ENCODE measurements at places on chromosomes 11 and 22.

DNA sequence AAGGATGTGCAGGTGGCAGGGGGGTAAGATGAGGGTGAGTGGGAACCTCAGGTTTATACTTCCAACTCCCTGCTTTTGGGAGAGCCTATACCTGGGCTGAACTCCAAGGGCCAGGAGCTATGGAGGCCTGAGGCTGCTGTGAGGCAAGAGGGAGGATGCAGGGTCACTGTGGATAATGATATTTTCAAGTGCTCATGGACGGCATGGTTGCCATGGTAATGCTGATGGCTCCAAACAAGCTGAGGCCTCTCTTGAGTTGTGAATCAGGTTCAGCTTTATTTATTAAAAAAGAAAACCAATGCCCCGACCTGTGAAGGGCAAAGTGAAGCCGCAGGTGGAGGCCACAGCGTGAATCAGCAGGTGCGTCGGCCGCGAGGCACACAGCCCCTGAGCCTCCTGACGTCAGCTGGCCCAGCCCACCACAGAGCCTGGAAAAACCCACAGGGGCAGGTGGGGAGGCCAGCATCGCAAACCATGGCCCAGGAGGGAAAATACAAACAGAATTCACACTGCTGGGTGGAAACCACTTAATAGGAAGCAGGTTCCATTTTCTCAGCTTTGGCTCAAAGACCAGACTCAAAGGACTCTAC, 17.4 kb upstream of the CREB3L1 start:
- DNase-seq: no peak

- DNase-seq: no peak
Measured at GRCh38 chr22:23437779-23438178, 142.3 kb downstream of the IGLL1 start.

- DNase-seq: no peak
Measured at GRCh38 chr11:1846453-1846932, 6.4 kb upstream of the LSP1 start.

- DNase-seq: no peak
Measured at GRCh38 chr11:14584035-14584363, 59.6 kb upstream of the PDE3B start.

- DNase-seq: no peak
Measured at GRCh38 chr11:109048098-109048497, 373.9 kb upstream of the C11orf87 start.

- DNase-seq: no peak
Measured at GRCh38 chr22:39808081-39808480, 85.5 kb downstream of the ENTHD1 start.

DNA sequence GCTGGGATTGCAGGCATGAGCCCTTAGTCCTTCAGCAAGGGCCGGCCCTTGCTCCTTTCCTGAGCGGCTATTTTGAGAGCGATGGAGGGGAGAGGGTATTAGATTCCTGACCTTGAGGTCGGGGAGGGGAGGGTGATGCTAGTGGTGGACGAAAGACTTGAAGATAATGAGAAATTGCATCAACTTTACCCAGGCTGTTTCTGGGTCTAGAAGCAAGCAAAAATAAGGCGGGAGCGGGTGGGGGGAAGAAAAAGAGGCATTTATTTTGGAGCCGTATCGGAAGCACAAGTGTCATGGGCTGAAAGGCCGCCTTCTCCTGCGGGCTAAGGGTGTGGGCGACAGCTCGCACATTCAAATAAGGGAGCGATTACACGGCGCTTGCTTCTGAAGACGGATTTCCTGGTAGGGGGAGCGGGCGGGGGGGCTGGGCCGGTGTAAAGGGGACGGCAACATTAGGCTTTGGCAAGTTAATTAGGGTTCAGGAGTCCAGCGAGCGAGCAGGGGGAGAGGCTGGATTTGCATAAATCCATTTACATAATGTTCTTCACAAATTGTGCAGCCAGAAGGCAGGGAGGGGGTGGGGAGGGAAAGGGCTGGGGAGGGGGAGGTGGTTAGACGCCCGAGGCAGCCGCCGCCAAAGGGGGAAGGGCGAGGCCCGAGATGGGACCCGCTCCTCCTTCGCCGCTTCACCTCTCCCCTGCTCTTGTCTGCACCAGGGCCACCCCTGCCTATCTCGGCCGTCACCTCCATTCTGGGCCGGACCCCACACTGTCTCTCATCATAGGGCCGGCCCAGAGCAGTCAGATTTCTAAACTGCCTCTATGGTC, 245.9 kb downstream of the MIAT start:
- no peak for DNase-seq

- DNase-seq: no peak
Measured at GRCh38 chr11:59114344-59114743, 7.3 kb downstream of the FAM111B start.

DNA sequence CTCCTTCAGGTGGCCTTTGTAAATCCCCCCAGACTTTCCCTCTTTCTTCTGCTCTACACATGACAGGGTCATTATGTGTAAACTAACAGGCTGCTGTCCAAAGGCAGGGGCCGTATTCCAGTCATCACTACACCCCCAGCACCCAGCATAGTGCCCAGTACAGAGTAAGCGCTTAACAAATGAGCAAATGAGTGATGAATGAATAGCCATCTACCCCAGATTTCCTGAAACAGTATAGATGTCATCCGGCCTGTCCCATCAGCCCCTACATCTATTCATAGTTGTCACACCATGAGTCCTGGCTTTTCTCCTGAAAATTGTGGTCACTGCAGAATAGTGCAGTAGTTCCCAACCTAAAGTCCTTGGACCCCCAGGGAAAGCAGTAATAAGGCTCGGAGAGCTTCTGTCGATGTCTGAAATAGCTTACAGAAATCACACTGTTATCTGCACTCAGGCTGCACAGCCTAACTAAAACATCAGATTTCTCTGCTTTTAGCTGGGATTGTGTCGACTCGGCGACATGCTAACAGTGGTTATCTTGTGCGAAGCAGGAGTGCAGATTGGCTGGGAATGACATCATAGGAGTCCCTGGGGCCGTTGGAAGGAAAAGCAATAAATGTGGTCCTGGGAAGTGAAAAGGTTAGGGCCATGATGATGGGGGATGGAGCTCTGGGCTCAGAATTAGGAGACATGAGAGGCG, 143.8 kb upstream of the NECTIN1 start:
- DNase-seq: no peak

- DNase-seq: no peak
Measured at GRCh38 chr11:11583801-11584529, 37.8 kb downstream of the GALNT18 start.

GRCh38 chr11:121615501-121615900, 162.7 kb upstream of the SORL1-AS1 start:
- no peak for DNase-seq

DNA sequence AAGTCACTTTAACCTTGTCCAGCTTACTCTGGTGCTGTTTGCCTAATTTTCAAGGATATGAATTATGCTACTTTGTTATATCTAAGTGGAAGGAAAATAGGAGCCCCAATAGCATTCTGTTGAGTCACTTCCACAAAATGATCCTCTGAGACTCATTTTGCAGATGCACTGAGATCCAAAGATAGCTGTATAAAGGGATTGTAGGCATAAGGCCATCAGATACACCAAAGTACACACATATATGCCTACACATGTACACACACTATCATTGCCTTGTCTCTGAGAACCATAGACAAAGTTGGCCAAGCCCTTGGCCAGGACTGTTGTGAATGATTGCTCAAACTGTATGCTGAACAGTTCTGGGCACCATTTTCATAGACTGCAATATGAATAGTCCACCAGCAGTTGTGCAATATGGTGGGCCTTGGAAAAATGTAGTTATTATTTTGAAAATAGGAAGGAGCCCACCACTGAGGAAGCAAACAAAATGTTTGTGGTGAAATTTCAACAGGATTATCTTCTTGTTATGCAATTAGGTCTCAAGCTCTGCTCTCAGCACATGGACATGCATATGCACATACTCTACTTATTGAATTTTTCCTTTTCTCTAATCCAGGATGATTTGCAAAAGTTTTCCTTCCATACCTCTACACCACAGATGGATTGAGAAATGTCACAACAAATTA, 186.0 kb upstream of the CTSC start:
- DNase-seq: no peak

- DNase-seq: no peak
Measured at GRCh38 chr11:125272092-125272491, 107.5 kb downstream of the PKNOX2 start.

- DNase-seq: no peak
Measured at GRCh38 chr11:111770581-111771134, 4.5 kb upstream of the PPP2R1B start.

All from fibroblast of the conjunctiva (primary cell).